Stimulated activated CD4-positive, alpha-beta T cell treated with anti-CD3 and anti-CD28 coated beads, Interleukin-1b, Interleukin-23, amount 100 ng/mL, for 24 hours (primary cell): ENCODE measurements at places on chromosomes 11 and 22.

GRCh38 chr22:30305906-30306626, 16.8 kb upstream of the CASTOR1 start:
- no peak for DNase-seq

GRCh38 chr11:70134490-70134889, 56.4 kb downstream of the ANO1 start:
- DNase-seq: no peak

GRCh38 chr22:32123657-32124056, 35.4 kb downstream of the C22orf42 start:
- no peak for DNase-seq

DNA sequence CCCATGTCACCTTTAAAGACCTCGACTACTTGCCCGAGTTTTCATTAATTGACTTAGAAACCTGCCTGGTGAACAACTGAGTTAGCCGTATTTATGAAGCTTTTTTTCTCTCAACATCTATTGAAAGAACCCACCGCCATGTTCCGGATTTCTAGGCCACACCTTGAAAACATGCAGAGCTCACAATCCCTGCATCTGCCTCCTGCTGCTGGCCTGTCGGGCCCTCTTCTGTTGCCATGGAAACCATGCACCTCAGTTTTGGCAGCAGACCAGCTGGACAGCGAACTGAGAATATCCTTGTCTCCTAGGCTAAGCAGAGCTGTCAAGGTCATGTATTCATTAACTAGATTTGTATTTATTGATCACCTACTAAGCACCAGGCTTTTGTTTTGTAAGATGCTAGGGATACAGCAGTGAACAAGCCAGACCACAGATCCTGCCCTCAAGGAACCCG, 4.3 kb upstream of the PATZ1 start:
- no peak for DNase-seq

- no peak for DNase-seq
These were observed 13.5 kb upstream of the DTX4 start for GRCh38 chr11:59158206-59159068.

DNA sequence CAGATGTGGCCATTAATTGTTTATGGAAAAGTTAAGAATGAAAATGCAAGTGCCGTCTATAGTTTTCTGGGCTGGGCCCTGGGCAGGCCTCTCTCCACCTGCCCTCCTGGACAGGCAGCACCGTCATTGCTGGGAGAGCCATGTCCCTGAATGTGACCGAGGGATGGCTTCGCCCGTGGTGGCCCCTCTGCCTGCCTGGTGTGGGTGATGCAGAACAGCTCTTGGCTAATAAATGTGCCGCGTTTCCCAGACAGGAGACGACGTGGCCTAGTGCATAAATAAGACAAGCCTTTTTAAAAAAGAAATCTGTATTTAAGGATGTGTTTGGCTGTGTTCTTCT, 407.3 kb downstream of the TBC1D22A start:
- DNase-seq: no peak

GRCh38 chr11:79667380-79667779, 226.6 kb upstream of the TENM4 start:
- DNase-seq: no peak

DNA sequence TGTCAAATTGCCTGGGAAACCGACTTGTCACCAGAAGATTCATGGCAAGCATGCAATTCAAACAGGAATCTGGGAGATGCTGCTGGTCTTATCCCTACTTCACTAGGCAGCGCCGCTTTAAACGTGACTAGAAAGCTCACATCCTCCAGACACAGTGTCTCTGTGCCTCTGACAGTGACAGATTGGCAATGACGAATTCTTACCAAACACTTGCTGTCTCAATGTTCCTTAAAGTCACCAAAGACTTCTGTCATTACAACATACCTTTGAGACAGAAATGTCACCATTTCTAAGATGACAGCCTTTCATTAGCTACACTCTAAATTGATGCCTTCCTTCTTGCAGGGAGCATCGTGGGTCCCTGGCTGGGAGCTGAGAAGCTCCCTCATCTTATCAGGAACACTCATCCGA, 197.8 kb downstream of the CWF19L2 start:
- no peak for DNase-seq

DNA sequence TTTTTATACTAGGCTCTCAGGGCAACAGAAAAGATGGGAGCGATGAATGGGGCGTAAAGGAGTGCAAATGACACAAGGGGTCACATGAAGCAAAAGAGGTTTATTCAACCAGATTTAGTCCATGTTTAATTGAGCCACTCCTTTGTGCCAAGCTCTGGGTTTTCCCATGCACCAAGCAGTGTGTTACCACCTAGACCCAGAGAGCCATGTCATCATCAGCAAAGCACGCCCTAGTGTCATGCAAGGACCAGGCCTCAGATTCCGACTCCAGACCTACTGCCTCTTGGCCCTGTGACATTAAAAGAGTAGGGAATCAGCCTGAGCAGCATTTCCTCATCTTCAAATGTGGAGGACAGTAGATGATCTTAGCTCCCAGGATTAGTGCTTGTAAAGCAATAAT, 1.1 kb upstream of the IGLL5 start:
- no peak for DNase-seq

DNA sequence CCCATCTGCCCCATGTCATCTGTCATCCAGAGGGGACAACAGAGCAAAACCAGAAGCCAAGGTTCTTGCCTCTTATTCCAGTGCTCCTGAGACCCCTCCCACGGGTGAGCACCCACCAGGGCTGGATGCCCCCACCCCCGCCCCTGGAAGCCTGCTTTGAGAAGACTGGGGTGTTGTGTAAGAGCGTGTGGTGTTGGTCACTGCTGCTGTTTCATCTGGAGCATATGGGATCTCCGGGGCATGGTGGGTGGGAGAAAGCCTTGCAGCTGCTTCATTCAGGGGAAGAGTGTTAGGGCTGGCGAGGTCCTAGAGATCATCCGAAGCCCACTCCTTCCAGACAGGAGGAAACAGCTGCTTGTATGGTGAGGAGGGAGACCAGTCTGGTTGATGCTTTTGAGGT, 54.1 kb downstream of the CHRDL2 start:
- no peak for DNase-seq

DNA sequence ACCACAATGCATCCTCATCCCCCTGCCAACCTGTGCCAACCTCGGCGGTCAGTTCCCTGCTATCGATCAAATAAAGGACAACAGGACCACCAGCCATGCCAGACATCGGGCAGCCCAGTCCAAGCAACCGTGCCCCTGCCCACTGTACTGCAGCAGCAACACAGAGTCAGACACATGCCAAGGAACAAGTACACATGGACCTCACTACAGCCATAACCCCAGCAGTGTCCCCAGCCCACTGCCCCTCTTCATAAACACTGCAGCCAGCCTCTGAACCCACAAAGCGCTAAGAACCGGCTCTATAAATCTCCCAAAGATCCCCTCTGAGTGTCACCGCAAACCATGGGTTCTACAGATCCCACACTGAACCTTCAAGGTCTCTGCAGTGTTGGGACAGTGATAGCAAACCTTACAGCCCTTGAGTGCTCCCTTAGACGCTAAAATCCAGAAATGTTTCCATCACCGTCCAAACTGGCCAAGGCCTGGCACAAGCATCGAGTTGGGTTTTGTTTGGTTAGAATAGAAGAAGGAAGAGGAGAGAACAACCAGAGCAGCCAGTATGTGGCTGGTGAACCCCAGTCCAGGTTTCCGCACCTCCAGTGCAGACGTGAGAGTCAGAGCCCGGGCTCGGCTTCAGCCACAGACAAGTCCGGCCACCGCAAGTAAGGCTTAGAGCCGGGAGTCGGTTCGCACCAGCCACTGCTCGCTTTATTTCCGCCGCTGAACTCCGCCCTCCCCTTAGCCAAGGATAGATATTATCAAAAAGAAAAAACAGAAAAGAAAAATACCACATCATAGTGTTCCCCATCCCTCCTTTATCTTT, 7.9 kb downstream of the PAX6 start:
- DNase-seq: no peak

GRCh38 chr11:70650075-70650909, 252.0 kb downstream of the CTTN start:
- DNase-seq: peak; percentile 10

DNA sequence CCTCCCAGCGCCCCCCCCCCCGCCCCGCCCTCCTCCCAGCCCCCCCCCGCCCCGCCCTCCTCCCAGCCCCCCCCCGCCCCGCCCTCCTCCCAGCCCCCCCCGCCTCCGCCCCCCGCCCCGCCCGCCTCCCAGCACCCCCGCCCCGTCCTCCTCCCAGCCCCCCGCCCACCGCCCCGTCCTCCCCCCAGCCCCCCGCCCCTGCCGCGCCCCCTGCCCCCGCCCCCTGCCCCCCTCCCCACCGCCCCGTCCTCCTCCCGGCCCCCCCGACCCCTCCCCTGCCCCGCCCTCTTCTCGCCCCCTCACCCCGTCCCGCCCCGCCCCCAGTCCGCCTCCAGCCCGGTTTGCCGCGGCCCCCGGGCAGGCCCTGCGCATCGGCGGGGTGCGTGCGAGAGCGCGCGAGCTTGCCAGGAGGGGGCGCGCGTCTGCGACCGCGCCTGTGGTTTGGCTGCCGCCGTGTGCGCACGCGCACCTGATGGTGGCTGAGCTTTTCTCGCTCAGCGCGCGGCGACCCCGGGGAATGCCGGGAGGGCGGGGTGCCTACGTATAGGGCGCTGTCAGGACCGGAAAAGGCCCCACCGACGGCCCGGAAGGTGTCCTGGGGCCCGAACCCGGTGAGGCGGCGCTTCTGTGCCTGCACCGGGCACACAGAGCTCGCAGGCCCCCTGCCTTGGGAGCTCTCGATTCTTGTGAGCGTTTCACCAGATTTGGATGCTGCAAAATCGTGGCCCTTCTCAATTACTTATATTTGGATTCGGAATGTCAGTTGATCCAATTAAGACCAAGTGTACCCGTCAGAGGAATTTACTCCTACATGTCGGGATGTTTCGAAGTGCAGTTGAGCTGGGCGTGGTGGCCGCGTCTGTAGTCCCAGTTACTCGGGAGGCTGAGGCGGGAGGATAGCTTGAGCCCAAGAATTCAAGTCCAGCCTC, 501 bp upstream of the TTLL12 start:
- DNase-seq: peak; percentile 96

DNA sequence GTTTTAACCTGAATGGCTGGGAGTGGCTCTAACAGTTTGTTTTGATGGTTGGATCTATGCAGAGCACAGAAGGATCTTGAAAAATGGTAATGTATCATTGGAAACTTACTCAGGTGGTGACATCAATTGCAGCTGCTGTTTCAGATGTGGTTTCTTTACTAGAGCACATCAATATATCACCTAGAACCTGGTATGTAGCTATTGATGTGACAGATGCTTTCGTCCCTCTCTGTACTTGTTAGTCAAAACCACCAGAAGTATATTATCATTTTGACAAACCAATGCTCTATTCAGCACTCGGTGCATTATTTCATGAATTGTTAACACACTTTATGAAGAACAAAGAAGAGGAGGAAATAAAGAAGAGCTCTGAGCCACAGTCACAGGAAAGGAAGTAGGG, 26.6 kb upstream of the SCN3B start:
- no peak for DNase-seq

DNA sequence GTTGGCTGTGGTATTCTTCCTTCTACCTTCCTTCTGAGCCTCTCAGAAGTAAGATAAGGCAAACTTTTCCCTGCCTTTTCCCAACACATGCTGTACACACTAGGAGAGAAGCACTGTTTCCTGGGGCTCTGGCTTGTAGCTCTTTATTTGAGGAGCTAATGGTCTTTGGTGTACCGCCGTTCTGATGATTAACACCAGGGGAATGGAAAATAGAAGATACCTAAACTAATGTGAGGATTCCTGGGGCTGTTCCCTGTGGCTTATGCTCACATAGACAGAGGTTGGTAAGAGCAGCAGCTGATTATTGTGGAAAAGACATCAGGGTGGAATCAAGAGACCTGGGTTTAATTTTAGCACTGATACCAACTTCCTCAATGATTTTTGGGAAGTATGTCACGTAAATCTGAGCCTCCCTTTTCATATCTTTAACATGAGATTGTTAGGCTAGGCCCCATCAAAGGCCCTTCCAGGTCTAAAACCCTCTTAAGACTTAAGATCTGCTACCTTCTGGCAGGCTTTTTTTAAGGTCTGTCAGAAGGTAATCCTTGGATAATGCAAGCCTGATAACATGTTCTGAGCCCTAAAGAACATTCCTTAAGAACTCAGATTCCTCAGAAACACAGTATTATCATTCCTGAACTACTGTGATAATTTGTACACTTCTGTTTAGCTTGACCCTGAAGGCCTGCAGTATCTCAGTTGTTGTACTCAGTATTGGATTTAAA, 24.8 kb upstream of the RCE1 start:
- no peak for DNase-seq

DNA sequence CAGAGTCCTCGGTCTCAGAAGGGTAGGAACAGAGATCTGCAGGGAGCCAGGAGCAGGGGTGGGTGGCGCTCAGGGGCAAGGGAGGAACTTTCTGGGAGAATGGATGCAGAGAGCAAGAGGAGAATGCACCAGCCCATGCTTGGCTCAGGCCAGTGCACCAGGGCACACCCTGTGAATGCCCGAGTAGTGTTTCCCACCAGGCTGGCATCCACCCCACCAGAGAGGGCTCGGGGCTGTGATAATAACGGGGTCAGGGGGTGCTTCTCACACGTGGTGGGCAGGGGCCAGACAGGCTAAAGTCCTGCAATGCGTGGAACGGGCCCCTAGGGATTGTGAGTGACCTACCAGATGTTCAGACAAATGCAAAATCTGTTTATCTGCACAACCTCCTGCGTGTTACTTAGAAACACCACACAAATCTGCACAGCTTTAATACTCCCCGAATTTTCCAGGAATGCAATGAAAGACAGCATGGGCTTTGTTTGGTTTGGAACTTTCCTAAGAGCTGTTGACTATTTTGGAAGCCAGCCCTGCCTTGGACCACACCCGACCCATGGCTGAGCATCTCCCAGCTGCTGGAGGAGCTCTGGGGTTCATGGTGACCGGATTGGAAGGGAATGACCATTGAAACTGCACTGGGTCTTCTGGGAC, 368.3 kb downstream of the SHANK2 start:
- no peak for DNase-seq

- DNase-seq: no peak
These were observed 1.9 kb upstream of the CHKA start for GRCh38 chr11:68122936-68123539.

- no peak for DNase-seq
These were observed 4786.8 kb upstream of the OR11H1 start for GRCh38 chr22:10741210-10741609.

- no peak for DNase-seq
These were observed 1.6 kb downstream of the SESN3 start for GRCh38 chr11:95229199-95229992.

GRCh38 chr22:35477911-35478582, 62.6 kb upstream of the RASD2 start:
- DNase-seq: no peak

DNA sequence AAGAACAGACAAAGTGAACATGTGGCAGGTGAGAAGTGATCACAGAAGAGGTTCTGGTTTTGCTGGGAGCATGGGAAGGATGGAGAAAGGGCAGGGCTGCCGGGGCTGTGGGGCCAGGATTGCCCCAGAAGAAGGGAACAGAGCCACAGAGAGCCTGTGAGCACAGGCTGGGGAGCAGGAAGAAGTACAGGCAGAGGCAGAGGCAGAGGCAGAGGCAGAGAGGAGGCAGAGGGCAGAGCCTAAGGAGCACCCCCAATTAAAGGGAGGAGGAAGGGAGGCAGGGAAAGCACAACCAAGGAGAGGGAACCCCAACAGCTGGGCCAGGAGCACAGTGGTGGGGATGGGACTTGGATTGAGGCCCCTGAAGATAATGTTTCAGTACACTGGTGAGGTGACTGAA, 51.5 kb downstream of the SGSM3 start:
- no peak for DNase-seq
